ENCODE measurements at places on chromosomes 7 and 10. TPM values are rescaled to one million over a fixed set of nuclear protein-coding genes. Genes with fewer than 3 reads are reported as not detected.

GDF10 gene
- 0.12 TPM for total RNA-seq

SPDYE1 gene
- not detected for total RNA-seq

GIMAP6 gene
- total RNA-seq = 0.25 TPM

ATG9B gene
- 0.11 TPM for total RNA-seq

RFC2 gene
- 15.6 TPM for total RNA-seq

CDHR1 gene
- 0.12 TPM for total RNA-seq

FBXL13 gene
- 1.2 TPM for total RNA-seq

TRPV6 gene
- total RNA-seq = not detected

PTPRZ1 gene
- total RNA-seq = 0.89 TPM

TRIL gene
- 0.25 TPM for total RNA-seq

STK17A gene
- total RNA-seq = 54.9 TPM

EFCAB10 gene
- total RNA-seq = not detected

ENTPD1 gene
- total RNA-seq = under 0.01 TPM

LIPF gene
- total RNA-seq = not detected

DPY19L1 gene
- total RNA-seq = 34.6 TPM

KDM7A gene
- total RNA-seq = 7.1 TPM

ACHE gene
- 0.25 TPM for total RNA-seq

TEX36 gene
- not detected for total RNA-seq

OR2A42 gene
- total RNA-seq = not detected

GPR26 gene
- total RNA-seq = not detected

CAPZA2 gene
- 158 TPM for total RNA-seq

FLNC gene
- total RNA-seq = 286 TPM

MGMT gene
- 10.0 TPM for total RNA-seq

SLC13A1 gene
- total RNA-seq = not detected

NXPH1 gene
- not detected for total RNA-seq

ANK3 gene
- total RNA-seq = 7.2 TPM

ECHDC3 gene
- 12.0 TPM for total RNA-seq

HGF gene
- 101 TPM for total RNA-seq

PNLIPRP1 gene
- total RNA-seq = not detected

TACC2 gene
- 3.5 TPM for total RNA-seq

FAM171A1 gene
- 12.1 TPM for total RNA-seq

AVPI1 gene
- total RNA-seq = 23.0 TPM

PDZD7 gene
- total RNA-seq = 1.4 TPM

MAD1L1 gene
- 82.0 TPM for total RNA-seq

MAGI2 gene
- 29.1 TPM for total RNA-seq

TMEM184A gene
- total RNA-seq = 0.11 TPM

CALHM1 gene
- not detected for total RNA-seq

ATP6V0A4 gene
- total RNA-seq = under 0.01 TPM

HUS1 gene
- total RNA-seq = 28.6 TPM
